Right atrium auricular region (tissue), 2 donors: ENCODE measurements at places on chromosomes 4 and X. TPM values are rescaled to one million over a fixed set of nuclear protein-coding genes. Genes with fewer than 3 reads are reported as not detected.

SMIM10L2A gene
- total RNA-seq, result 2.7 TPM

SLC26A1 gene
- total RNA-seq, result not detected

DNA sequence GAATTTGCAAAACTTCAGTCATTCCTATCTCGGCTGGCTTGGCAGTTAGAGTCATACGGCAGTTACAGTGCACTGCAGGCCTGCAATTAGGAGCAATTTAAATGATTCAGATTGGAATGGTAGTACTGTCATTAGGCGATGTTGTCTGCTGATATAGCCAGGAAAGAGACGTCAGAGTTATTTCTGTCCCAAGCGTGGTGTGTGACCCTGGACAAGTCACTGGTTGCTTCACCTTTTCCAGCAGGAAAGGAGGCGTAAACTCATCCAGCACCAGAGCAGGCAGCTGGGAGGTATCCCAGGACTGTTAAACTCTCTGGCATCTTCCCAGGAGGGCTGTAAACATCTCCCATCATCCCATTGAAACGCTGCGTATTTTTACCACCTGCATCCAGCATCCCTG, 836 bp upstream of the LNX1 start:
- no peak for DNase-seq

DNA sequence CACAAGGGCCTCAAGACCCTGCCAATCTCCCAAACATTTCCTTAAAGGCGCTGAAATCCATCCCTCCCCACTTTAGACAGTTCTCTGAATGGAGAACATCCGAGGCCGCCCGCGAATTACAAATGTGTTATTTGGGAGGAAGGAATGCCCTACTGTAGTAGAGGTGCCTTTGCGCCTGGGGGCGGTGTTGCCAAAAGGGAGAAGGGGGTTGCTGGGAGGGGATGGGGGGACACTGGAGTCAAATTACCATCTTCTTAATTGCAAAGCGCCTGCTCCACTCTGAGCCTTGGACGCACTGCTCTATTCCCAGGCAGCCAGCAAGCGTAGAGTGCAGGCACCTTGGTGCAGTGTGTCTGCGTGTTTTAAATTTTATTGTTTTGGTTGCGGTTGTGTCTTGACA, 2.7 kb downstream of the TMEM255A start:
- no peak for DNase-seq

GRCh38 chrX:40095583-40096394, 2.0 kb downstream of the BCOR start:
- DNase-seq, result no peak

DNA sequence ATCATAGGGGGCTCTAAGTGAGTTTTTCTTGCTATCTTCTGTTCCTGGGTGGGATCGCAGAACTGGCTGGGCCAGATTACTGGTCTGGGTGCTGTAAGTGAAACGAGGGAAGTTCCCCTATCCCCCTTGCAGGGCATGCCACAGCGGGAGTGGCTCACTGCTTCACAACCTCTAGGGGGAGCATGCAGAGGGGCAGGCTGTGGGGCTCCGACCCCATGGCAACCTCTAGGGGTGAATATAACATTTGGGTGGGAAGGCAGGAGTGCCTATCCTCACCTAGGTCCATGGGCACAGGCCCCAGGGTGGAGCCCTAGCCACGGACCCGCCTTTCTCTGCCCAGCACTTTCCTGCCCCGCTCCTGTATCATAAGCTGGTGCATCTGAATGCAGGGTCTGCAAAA, 1.7 kb upstream of the RRAGB start:
- DNase-seq, result no peak

DNA sequence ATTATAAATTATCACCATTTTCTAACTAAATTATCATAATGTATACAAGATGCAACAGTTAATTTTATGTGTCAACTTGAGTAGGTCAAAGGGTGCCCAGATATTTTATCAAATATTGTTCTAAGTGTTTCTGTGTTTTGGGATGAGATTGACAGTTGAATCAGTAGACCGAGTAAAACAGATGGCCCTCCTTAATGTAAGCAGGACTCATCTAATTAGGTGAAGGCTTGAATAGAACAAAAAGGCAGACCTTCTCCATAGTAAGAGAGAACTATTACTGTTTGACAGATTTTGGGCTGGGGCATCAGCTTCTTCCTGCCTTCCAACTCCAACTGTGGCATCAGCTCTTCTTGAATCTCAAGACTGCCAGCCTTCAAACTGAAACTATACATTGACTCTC, 185.8 kb downstream of the TRAM1L1 start:
- DNase-seq, result no peak

DNA sequence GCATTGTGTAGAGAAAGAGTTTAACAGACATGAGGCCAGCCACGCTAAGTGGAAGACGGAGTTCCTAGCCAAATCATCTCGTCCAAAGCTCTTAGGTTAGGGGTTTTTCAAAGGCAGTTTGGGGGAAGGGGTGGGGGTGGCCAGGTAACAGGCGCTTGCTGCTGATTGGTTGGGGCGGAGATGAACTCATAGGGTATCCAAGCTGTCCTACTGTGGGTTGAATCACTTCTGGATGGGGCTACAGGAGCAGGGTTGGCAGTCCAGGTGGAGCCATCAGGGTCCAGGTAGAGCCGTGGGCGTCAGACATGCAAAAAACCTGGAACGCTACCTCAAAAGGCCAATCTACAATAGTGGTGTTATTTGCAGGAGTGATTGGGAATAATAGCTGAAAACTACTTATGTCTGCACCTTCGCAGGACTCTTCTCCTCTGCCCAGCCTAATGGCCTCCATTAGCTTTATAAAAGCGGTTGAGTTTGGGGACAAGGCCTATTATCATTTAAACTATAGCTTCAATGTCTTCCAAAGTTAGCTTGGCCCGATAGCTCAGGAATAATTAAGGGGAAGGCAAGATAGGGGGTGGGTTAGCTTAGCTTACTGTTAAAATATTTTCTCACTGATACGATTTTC, 579.6 kb downstream of the NLGN4X start:
- DNase-seq, result no peak

GRCh38 chr4:78862314-78862737, 76.9 kb downstream of the PAQR3 start:
- DNase-seq, result no peak

DNA sequence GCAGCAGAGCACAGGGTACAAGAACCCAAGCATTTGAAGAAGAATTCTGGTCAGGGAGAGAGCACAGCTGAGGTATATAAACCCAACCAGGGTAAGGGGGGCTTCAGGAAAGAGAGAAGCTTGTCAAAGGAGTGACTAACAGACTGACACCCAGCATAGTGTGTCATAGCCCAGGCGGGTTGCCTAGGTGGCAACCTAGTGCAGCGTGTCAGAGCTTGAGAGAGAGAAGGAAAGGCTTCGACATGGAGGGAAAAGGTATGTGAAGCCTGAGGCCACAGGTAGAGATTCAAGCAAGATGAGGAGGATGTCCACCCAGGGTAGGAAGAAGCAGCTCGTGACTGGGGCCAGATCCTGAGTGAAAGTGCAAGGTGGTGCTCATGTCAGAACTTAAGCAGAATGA, 8.5 kb upstream of the ANTXR2 start:
- DNase-seq, result no peak
